ENCODE measurements at places on chromosomes 4 and X. TPM values are rescaled to one million over a fixed set of nuclear protein-coding genes. Genes with fewer than 3 reads are reported as not detected.

Gene BRCC3
- 13.1 TPM for total RNA-seq

Gene ATOH1
- not detected for total RNA-seq

Gene WDFY3
- 220 TPM for total RNA-seq

Gene HOPX
- total RNA-seq, result 25.7 TPM

Data from metanephros (tissue), 2 donors.